Testis (tissue), 5 donors: ENCODE measurements at places on chromosomes 1 and 21.

- no peak for DNase-seq
Measured at GRCh38 chr1:94701796-94702441, 118.2 kb upstream of the SLC44A3 start.

GRCh38 chr1:12245116-12245515 is 15.3 kb downstream of the VPS13D start:
- DNase-seq = no peak

DNA sequence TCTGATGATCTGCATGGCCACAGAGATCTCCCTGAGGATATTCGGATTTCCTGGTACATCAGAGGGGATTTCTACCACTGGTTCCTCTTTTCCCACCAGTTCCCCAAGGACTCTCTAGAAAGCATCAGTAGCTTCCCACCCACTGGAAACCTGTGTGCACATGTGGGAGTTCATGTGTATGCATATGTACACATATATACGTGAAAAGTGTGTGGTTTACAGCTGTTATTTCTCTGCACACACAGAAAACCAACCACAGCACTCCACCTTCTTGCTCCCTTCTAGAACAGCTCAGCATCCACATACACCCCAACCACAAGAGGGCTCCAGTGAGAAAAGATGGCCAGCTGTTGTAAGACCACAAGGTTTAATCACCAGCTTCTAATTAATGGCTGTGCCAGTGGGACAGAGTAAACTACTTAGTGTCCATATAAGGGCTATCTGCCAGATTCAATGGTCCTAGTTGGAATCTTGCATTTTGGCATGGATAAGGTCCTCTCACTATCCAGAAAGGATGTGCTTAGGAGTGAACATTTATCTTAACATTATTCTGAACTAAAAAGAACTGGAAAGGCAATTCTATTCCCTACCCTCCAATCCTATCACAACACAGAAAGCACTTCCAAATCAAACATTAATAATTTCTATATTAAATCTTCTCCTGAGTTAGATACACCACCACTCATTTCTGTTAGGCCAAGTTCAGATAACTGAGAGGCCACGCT is 24.1 kb downstream of the GPR3 start:
- DNase-seq = peak; percentile 67

DNA sequence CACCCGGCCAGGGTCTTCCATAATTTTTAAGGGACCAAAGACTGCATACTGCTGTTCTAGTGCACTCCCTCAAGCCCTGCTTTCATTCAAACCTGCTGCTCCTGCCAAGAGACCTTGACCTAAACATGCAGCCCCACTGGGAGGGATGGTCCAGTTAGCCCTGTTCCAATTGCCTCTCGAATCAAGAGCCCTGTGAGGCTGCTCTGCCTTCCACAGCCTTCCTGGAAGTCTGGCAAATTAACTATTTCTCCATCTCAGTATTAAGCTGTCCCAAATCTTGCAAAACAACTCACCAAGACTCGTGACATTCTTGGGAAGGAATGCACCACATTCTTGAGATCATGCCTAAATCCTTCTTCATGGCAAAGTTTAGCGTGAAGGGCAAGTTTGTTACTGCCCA is 231.3 kb downstream of the C1orf94 start:
- peak; percentile 48 for DNase-seq

DNA sequence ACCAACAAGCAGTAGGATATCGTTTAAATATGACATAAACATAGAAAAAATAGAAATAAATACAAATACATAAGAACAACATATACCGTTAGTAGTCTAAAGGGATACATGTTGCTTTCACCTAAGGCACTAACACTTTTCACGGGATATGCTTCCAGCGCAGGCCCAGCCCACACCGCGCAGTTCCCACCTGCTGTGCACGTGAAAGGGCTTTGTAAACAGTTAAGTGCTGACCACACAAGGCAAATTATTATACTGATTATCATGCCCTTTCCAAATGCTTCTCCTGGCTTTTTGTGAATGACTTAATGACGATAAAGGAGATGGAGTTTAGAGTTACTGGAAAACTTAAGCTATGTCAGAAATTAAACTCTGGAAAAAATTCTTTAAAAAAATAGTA is 11.3 kb upstream of the IL22RA1 start:
- no peak for DNase-seq

DNA sequence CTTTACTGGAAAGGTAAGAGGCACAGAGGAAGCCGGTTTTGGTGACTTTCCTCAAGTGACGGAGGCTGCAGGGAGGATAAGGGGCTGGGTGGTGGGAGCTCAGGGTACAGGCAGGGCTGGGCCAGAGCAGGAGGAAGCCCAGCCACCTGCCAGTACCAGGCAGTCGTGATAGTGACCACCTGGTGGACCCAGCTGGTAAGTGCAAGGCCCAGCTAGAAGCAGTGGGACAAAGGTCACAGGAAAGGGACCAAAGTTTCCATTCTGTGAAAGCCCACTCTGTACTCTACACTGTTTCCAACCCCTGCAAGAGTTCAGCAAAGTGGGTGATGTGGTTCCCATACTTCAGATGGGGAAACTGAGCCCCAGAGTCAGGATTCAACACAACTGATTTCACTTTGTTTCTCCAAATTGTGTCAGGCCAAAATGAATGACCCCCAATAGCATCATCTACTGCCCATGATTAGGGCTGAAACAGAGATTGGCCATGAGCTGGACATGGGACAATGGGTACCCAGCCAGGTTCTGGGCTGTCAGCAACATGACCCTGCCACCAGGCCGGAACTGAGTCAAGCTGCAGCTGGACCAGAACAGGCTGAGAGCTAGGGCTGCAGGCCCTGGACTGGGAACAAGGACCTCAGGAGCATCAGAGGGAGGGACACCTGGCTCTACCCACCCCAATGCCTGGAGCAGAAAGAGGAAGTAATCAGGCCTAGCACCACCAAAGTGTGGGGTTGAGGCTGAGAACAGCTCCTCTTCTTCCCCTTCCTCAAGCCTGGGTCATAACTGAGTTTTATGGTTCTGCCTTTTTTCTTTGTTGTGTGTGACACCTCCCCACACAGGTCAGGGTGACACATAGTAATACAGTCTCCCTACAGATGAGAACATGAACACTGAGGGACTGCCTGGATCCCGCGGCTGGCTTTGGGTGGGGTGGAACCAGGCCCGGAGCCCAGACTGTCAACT is 50.2 kb downstream of the KCNN3 start:
- DNase-seq = no peak

DNA sequence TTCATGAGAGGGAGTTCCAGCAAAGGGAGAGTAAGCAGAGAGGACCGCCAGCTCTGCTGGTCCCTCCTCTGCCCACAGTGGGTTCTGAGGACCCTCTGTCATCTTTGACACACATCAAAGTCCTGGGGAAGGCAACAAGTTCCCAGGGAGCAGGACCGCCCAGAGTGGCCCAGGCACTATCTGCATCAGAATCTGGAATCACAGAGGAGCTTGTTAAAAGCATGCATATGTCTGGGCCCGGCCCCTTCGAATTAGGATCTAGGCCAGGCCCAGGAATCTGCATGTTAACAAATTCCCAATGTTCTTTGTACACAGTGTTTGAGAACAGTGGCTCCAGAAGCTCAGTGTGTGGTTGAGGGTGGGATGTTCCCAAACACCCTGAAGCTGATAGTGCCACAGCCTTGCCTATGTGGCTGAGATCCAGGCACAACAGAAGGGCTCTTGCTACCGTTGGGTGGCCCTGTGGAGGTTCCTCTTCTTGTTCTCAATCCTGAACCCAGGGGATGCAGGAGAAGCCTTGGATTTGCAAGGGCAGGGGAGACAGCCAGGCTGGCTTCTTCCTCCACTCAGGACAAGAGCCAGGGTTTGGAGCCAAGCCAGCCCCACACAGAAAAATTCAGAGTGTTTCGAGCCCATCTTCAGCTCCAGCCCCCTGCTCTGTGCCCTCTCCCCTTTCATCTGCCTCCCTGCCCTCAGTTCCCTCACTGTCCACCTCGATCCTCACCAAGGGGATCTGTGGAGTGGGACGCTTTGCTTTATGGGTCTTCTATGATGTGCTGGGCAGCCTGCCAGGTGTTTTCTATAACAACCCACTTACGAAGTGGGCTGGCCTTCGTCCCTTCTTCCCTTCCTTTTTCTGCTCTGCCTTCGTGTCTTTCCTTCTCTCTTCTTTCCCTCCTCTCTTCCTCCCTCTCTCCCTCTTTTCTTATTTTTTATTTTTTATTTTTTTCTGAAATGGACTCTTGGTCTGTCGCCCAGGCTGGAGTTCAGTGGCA is 129.0 kb upstream of the TMPRSS2 start:
- DNase-seq = no peak

- DNase-seq = no peak
Measured at GRCh38 chr1:67355745-67356424, 48.2 kb downstream of the IL12RB2 start.

DNA sequence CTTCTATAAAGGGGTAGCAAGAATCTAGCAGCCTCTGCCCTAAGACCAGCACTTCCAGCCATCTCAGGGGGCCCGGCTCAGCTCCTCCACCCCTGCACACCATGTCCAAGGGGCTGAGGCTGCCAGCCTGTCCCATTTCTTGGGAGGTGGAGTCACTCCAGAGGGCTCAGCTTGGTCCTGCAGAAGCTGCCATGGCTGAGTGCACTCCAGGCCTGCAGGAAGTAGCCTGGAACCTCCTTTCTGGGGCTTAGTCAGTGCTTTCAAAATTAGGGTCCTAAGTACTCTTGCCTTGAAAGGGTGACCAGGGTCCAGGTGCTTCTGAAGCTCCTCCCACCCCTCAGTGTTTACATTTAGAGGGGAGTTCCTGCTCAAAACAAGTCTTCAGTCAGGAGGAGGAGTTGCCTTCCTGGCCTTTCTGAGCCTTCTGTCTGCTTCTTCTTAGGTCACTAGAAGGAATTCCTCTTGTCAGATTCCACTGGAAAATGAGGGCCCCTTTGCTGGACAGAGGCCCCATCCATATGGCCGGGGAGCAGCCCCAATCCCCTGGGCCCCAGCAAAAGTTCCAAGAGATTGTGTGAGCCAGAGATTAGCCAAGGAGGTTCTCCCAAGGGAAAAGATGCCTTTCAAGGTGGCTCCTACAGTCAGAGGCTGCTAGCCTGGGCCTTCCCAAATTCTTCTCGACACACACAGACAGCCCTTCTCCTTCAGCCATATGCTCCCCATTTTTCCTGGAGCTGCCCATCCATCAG is 128.1 kb upstream of the VAMP3 start:
- no peak for DNase-seq

- no peak for DNase-seq
Measured at GRCh38 chr1:88566615-88567387, 117.3 kb upstream of the PKN2 start.

DNA sequence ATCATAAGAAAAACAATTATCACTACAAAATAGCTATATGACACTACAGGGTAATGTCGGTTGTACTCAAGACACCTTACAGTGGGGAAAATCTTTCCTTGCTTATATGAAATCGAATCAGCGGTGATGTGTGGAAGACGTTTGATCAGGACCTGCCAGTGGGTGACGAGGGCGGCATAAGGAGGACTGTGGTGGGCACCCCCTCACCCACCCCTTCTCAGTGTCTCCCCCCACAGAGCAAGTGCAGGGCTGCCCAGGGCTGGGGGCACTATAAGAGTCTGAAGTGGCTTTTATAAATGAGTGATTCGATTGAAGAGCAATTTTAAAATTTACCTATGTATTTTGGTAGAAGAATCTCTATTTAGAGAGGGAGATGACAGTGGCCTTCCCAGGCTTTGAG is 35.8 kb downstream of the CRYAA start:
- DNase-seq = no peak

- no peak for DNase-seq
Measured at GRCh38 chr21:32055305-32055704, 182.5 kb downstream of the HUNK start.

DNA sequence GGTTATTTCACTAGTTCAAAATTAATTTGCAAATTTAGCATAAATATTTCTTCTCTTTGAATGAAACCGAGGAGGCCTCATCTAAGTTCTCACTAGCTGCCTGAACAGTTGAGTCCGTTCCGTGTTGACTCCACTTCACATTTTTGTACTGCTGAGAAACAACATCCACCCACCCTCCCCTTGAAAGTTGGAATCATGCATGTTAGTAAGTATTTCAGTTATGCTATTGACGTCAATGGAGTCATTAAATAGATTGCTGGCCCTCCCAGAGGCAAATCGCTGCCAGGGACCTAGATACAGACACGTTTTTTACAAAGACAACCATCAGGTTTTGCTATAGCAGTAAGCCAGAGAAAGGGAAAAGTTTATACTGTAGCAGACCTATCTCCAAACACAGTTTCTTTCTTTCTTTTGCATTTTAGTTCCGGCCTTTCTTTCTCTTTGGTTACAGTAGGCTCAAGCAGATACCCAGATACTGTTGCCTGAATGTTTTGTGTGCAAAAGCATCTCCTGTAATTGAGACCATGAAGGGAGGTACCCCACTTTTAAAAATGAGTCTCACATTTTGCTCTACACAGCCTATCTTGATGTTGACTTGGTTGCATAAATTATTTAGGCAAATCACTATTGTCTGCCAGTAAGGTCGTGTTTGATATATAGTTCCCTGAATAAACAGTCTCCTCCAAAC is 262.6 kb upstream of the SGIP1 start:
- DNase-seq = peak; percentile 93

GRCh38 chr1:47662068-47662467 is 224.2 kb downstream of the FOXD2 start:
- DNase-seq = no peak

- no peak for DNase-seq
Measured at GRCh38 chr1:117611121-117611601, 5.3 kb downstream of the TENT5C start.

DNA sequence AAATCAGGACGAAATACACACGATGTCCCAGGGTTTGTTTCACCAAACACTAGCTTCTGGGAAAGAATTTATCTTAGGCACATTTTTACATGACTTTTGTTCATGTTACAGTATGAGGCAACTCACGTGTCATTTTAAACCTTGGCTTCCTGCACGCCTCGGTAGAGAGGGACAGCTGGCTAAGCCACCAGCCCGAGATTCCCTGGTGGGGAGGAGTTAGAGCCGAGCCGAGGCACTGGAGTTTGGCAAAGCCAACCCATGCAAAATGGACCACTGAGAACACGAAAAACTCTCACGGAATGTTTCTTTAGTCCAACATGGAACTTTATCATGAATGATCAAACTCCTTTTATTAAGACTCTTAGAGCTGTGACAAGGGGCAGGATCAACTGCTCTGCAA is 240.0 kb downstream of the DYRK1A start:
- DNase-seq = no peak

- DNase-seq = no peak
Measured at GRCh38 chr1:102252731-102253505, 256.2 kb upstream of the OLFM3 start.

GRCh38 chr1:201673093-201673492 is 134.2 kb downstream of the NAV1 start:
- DNase-seq = no peak

DNA sequence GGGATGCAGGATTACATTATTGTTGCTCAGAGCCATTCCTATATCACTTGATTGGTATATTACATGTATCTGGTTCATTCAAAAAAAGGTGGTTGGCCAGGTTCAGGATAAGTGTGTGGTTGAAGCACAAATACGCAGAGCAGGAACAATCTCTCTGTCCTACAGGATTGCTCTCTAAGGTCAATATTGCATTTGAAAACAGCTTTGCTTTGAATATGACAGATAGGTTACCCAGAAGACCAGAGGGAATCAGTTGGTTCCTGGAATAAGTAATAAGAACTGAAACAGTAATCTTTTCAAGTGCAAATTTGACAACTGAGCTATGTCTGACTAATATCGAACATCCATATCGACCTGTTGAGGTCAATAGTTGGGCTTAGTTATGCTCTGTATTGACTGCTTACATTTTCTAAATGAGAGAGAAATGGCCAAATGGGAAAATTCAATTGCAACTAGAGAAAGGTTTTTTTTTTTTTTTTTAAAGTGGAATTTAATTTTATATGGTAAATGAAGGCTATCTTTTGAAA is 176.8 kb downstream of the ATP6V1G3 start:
- DNase-seq = no peak

GRCh38 chr1:181397845-181398244 is 85.5 kb upstream of the CACNA1E start:
- no peak for DNase-seq

- no peak for DNase-seq
Measured at GRCh38 chr1:145782272-145783099, 41.4 kb downstream of the RNF115 start.
